ENCODE measurements at places on chromosomes 2 and 18. TPM values are rescaled to one million over a fixed set of nuclear protein-coding genes. Genes with fewer than 3 reads are reported as not detected.

- DNase-seq = no peak
- H3K4me3 ChIP-seq = no peak overlapping the region
- no peaks in the 10 kb centered on the region for H3K4me1 ChIP-seq
- no peak overlapping the region for H3K27ac ChIP-seq
- peaks cover 55% of the 10 kb centered on the region for H3K27me3 ChIP-seq
- no peaks in the 10 kb centered on the region for H3K36me3 ChIP-seq
These were observed 33.6 kb downstream of the CHRNA1 start for GRCh38 chr2:174730698-174731018.

- H3K4me1 ChIP-seq = peaks cover 31% of the 10 kb centered on the region
- H3K27ac ChIP-seq = no peak overlapping the region
- no peak overlapping the region for H3K4me3 ChIP-seq
- H3K36me3 ChIP-seq = no peaks in the 10 kb centered on the region
These were observed 107.2 kb downstream of the COPS8 start for GRCh38 chr2:237192881-237193280.

GRCh38 chr2:24164416-24164973 is 10.4 kb upstream of the FAM228A start:
- H3K4me1 ChIP-seq = no peaks in the 10 kb centered on the region
- no peaks in the 10 kb centered on the region for H3K36me3 ChIP-seq
- peak; percentile 34 for DNase-seq
- H3K27ac ChIP-seq = no peak overlapping the region

- no peaks in the 10 kb centered on the region for H3K27me3 ChIP-seq
- H3K27ac ChIP-seq = no peak overlapping the region
- no peaks in the 10 kb centered on the region for H3K4me1 ChIP-seq
These were observed 141.3 kb downstream of the GBX2 start for GRCh38 chr2:236026841-236027240.

- no peaks in the 10 kb centered on the region for H3K27me3 ChIP-seq
- DNase-seq = no peak
- H3K27ac ChIP-seq = no peak overlapping the region
- peaks cover 13% of the 10 kb centered on the region for H3K36me3 ChIP-seq
These were observed 2.2 kb downstream of the PLEKHA3 start for GRCh38 chr2:178482437-178482836.

DNA sequence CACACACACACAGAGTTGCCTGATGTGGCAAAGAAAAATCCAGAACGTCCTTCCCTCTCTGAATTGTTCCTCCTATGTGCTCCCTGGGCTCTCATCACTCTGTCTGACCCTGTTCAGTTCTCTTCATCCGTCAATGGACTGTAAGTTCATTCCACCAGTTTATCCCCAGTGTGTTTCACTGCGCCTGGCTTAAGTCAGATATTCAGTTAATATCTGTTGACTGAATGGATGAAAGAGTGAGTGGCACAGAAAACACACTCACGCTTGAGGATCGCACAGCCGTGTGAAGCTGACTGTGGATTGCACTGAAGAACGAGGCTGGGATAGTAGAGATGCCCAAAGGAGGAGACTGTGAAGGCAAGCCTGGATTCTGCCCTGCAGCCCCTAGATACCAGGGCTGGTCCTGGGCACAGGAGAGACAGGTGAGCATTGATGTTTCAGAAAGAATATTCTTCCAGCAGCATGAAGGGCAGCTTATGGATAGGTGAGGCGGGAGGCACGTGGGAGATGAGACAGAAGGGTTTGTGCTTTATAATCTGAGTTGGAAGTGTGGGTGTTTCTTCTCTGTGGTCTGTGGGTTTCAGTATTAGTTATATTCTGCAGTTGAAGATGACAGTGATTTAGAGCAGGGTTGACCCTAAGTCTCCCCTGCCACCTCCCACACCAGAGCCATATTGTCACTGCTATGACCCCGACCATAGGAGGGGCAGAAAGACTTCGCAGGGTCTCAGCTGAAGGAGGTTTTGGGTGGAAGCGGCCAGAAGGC is 129.9 kb downstream of the SOCS6 start:
- no peak overlapping the region for H3K4me3 ChIP-seq
- H3K27me3 ChIP-seq = no peaks in the 10 kb centered on the region
- DNase-seq = no peak
- H3K27ac ChIP-seq = no peak overlapping the region

GRCh38 chr2:69298862-69299261 is 88.2 kb downstream of the GFPT1 start:
- H3K4me3 ChIP-seq = no peak overlapping the region
- H3K4me1 ChIP-seq = peaks cover 30% of the 10 kb centered on the region

Gene SCYGR4
- not detected for total RNA-seq

Gene FNDC4
- 2.2 TPM for total RNA-seq

Gene TMEM18
- total RNA-seq = 45.1 TPM

Gene IL1R2
- not detected for total RNA-seq

Gene BOLL
- not detected for total RNA-seq
